K562 (cell line): ENCODE measurements at places on chromosomes 16 and 17. TPM values are rescaled to one million over a fixed set of nuclear protein-coding genes. Genes with fewer than 3 reads are reported as not detected.
A peak's percentile ranks its signal among the peaks of the same experiment; 100 is the strongest.

DNA sequence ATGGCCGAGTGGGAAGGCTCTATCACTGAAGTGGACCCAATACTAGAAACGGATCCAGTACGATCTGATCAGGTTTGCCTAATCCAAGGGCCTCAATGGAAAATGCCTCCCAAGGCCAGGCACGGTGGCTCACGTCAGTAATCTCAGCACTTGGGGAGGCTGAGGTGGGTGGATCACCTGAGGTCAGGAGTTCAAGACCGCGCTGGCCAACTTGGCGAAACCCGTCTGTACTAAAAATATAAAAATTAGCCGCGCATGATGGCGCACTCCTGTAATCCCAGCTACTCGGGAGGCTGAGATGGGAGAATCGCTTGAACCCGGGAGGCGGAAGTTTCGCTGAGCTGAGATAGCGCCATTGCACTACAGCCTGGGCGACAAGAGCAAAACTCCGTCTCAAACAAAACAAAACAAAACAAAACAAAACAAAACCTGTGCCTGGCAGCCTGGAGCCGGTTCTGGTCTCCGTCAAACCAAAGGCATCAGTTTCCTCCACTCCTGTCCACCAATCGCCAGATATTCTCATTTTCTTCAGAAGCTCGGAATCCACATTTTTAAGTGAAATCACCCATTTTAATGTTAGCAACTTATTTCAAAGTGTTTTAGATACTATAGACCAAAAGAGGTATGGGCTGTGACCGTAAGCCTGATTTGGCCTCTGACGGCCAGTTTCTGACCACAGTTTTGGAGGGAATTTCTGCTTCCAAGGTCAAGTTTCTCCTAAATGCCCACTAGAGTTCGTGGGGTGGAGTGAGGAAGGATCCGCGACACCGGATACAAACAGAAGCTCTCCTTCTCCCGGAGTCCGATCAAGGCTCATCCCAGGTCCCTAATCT, 664 bp downstream of the NQO1 start:
- H3K27ac ChIP-seq, result peak overlapping the region; percentile 97
- no peak for DNase-seq
- no peaks in the 10 kb centered on the region for H3K27me3 ChIP-seq
- peaks cover 44% of the 10 kb centered on the region for H3K4me1 ChIP-seq
- peaks cover 6% of the 10 kb centered on the region; the same call in 1 of the 3 replicates for H3K36me3 ChIP-seq

DNA sequence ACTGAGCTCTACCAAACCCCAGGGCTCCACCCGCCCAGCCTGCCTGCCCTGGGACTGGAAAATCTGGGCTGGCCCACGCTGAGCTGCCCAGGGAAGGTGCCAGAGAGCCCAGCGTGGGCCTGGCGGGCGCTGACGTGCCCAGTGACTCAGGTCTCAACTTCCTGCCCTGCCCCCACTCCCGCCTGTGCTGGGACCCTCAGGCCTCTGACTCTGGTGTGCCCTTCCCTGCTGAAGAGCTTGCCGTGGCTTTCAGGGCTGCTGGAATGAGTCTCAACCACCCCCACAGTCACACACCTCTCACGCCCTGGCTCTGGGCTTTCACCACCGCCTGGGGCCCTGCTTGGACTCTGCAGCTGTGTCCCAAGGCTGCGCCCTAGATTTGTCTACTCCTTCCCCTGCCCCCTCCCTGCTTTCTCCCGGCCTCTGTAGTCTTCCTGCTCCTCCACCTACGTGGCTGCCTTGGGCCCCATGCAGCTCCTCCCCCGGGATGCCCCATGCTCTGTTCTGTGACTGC, 10.4 kb downstream of the LLGL1 start:
- H3K4me3 ChIP-seq, result no peak overlapping the region
- no peak overlapping the region for H3K27ac ChIP-seq
- H3K36me3 ChIP-seq, result no peaks in the 10 kb centered on the region
- no peaks in the 10 kb centered on the region for H3K27me3 ChIP-seq

DNA sequence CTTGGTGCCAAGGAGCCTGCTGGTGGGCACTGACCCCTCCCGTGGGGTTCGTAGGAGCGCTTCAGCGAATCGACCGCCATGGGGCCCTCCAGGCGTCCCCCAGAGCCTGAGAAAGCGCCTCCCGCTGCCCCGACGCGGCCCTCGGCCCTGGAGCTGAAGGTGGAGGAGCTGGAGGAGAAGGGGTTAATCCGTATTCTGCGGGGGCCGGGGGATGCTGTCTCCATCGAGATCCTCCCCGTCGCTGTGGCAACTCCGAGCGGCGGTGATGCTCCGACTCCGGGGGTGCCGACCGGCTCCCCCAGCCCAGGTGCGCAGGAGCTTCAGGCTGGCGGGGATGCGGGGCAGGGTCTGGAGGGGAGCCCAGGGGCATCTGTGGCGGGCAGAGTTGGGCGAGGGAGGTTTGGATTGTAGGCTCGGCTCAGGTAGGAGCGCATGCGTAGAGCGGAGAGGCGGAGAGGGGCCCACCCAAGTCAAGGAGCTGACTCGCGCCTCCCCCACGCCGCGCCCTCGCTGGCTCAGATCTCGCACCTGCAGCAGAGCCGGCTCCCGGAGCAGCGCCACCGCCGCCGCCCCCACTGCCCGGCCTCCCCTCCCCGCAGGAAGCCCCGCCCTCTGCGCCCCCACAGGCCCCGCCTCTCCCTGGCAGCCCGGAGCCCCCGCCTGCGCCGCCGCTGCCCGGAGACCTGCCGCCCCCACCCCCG, 19.8 kb downstream of the FMNL1 start:
- H3K36me3 ChIP-seq, result peaks cover 47% of the 10 kb centered on the region; the same call in 2 of the 3 replicates
- no peak overlapping the region for H3K27ac ChIP-seq
- no peak overlapping the region for H3K4me3 ChIP-seq
- no peaks in the 10 kb centered on the region for H3K27me3 ChIP-seq
- no peak for DNase-seq

DNA sequence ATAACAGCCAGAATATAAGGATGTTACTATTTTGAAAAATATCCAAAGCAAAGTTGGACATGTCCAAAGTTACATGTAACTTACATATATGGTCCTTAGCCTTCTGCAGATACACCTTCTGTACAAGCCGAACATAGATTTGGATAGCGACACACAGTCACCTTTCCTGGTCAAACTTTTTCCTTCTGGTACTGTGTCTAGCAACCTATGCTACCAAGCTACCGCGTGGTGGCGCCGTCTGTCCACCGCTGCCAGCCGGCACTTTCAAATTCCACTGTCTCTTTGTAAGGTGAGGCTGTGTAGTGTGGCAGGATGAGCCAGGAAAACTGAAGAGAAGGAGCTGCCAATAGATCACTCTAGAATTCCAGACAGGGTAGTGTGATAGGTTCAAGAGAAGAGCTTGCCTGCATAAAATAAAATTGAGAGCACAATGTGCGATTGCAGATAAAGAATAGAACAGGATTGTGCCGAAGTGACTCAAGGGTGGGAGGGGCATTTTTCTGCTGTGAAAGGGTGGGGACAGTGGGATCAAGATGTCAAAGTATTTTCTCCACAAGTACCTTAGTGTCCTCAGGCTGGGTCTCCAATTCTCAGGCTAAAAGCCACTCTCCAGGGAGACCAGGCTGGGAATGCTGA, 366.9 kb downstream of the SLC39A11 start:
- H3K4me1 ChIP-seq, result 0 out of 3 replicates have a peak, but pooled peaks cover 2% of the 10 kb centered on the region
- peak; percentile 50 for DNase-seq
- no peaks in the 10 kb centered on the region for H3K36me3 ChIP-seq
- H3K4me3 ChIP-seq, result no peak overlapping the region

DNA sequence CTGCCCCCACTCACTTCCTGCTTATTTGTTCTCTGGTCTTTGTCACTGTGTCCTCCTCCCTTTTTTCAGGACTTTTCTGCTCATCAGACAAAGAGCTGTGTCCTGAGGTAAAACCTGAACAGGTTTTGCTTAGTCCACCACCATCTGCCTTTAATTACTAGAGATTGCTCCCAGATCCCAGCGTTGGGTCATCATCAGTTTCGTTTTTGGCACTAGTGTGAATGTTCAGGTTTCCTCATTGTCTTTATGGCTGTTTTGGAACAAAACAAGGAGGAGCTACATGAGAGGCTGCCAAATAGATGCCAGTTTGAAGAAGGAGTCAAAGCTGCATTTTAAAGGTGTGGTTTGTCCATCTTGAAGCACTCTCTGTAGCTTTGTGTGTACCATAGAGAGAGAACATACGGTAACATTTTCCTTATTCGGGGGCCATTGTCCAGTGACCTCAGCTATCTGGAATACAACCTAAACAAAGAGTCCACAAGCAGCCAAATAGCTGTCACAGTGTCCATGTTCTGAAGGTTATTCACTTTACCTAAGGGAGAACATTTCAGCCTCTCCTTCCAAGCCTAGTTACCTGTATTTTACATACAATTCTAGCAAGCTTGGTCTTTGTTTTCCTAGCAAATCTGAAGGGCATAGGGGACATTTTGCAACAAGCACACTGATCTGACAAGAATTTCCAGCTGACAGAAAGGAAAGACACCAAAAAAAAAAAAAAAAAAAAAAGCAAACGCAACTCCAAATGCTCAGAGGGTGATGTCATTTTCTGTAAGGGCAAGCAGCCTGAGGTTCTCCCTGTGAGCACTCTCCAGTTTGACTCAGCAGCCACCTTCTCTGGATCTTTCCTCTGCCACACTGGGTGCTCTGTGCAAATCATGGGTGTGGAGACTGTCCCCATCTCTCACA, 196.1 kb downstream of the NTN1 start:
- H3K36me3 ChIP-seq, result no peaks in the 10 kb centered on the region
- DNase-seq, result no peak
- H3K27me3 ChIP-seq, result peaks cover 4% of the 10 kb centered on the region; the same call in 1 of the 2 replicates
- H3K4me1 ChIP-seq, result no peaks in the 10 kb centered on the region

DNA sequence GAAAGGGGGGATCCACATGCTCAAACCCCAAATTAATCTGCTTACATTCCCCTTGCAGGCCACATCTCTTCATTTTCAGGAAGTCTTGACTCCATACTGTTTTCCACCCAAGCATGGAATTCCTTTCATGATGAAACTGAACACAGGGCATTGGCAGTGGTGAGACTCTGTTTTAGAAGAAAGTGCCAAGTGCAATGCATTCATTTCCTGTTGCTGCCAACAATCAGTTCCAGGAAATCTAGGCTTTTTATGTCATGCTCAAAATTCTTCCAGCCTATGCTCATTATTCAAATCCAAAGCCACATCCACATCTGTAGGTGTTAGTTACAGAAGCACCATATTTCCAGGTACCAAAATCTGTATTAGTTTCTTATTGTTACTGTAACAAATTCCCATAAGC, 4.1 kb downstream of the CCL2 start:
- DNase-seq, result no peak
- H3K27ac ChIP-seq, result no peak overlapping the region
- no peaks in the 10 kb centered on the region for H3K27me3 ChIP-seq
- peaks cover 8% of the 10 kb centered on the region; the same call in 2 of the 3 replicates for H3K4me1 ChIP-seq
- H3K36me3 ChIP-seq, result no peaks in the 10 kb centered on the region

DNA sequence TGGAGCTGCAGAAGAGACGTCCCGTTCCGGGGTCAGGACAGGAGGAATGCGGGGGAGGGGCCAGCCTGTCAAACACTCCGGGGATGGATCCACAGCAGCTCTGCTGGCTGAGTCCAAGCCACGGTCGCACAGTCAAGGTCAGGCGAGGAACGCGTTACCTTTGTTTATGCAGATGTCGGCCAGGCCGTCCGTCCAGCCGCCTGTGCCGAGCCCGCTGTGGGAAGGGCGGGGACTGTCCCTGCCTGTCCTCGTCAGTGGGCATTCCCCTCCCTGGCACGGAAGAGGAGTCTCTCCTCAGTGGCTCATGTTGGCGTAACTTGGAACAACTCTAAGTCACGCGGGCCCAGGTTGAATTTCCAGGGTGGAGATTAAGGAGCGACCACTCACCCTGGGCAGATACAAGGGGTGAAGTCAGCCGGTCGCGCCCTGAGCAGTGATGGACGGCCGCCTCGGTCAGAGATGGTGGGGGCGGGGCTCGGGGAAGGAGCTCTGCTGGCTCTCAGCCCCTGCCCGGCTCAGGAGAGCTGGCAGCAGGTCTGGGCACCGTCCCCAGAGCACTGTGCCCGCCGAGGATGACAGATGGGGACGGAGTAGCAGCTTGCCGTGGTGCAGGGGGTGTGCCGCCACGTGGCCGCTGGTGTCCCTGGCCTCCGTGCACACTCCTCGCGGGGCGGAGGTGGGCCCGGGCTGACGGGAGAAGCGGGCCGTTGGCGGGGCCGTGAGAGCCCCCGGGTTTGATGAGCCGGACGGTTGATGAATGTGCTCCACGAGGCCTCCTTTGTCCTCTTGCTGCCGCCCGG, 7.3 kb downstream of the CACNA1H start:
- no peaks in the 10 kb centered on the region for H3K36me3 ChIP-seq
- no peak overlapping the region for H3K27ac ChIP-seq
- DNase-seq, result peak; percentile 34
- H3K27me3 ChIP-seq, result peaks cover 53% of the 10 kb centered on the region; the same call in 2 of the 3 replicates
- H3K4me1 ChIP-seq, result peaks cover 86% of the 10 kb centered on the region

TTLL6 gene
- total RNA-seq, result not detected in 2 replicates

AOC3 gene
- 0.42 and 0.47 TPM in 2 replicates for total RNA-seq

GGNBP2 gene
- total RNA-seq, result 53.2 and 60.5 TPM in 2 replicates

ENO3 gene
- total RNA-seq, result 10.8 and 13.6 TPM in 2 replicates

TBC1D3C gene
- total RNA-seq, result not detected in 2 replicates

HBQ1 gene
- 89.7 and 102 TPM in 2 replicates for total RNA-seq
